ENCODE measurements at places on chromosomes 7 and 10.

DNA sequence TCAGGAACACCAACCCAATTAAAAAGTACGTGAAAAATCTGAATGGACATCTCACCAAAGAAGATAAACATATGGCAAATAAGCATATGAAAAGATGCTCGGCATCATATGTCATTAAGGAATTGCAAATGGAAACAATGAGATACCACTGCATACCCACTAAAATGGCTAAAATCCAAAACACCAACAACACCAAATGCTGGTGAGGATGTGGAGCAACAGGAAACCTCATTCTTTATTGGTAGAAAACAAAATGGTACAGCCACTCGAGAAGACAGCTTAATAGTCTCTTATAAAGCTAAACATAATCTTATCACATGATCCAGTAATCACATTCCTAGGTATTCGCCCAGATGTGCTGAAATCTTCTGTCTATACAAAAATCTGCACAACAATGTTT is 13.1 kb downstream of the RSU1 start:
- DNase-seq = no peak

DNA sequence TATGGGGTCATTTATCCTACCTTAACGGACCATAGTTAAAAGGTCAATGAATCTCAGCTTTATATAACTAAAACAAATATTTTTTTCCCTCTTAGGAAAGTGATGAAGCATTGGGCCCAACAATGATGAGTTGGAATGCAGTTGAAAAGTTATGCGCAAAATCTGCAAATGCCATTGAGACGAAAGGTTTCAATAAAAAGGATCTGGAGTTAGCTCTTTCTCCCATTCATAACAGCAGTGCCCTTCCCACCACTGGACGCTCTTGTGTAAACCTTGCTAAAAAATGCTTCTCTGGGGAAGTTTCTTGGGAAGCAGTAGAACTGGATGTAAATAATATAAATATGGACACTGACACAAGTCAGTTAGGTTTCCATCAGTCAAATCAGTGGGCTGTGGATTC is 14.7 kb downstream of the MASTL start:
- DNase-seq = no peak

- no peak for DNase-seq
These were observed 2.8 kb upstream of the IFIT2 start for GRCh38 chr10:89299031-89299430.

GRCh38 chr10:131728286-131729228 is 172.3 kb upstream of the PPP2R2D start:
- no peak for DNase-seq

GRCh38 chr10:34584164-34584563 is 230.9 kb downstream of the PARD3 start:
- no peak for DNase-seq

- DNase-seq = peak; percentile 94
These were observed 7.1 kb downstream of the SHH start for GRCh38 chr7:155804897-155805825.

GRCh38 chr10:12241810-12242529 is 46.0 kb downstream of the CDC123 start:
- peak; percentile 69 for DNase-seq

DNA sequence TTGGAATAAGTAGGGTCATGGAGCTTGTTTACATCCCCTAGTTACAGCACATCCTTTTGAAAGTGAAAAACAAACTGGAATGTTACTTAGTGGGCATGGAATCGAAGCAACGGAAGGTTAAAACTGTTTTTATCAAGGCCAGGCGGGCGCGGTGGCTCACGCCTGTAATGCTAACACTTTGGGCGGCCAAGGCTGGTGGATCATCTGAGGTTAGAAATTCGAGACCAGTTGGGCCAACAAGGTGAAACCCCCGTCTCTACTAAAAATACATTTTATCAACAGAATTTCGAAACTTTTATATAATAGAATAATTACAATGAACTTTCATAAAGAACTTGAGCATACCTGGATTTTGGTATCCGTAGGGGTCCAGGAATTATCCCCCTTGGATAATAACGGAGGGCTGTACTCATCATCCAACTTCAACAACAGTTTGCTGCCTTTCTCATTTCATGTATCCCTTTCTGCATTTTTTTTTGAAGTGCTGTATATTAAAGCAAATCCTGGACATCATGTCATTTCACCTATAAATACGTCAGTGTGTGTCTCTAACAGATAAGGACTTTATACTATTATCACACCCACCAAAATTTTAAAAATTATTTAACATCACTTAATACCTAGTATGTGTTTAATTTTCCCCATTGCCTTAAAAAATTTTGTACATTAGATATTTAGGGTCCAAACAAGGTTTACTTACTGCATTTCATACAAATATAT is 1.3 kb upstream of the TMED4 start:
- DNase-seq = no peak

GRCh38 chr7:143487566-143487965 is 9.9 kb downstream of the TAS2R41 start:
- DNase-seq = no peak

- no peak for DNase-seq
These were observed 36.8 kb upstream of the ARMS2 start for GRCh38 chr10:122417667-122418066.

- DNase-seq = no peak
These were observed 128.9 kb downstream of the VIPR2 start for GRCh38 chr7:159015454-159016410.

DNA sequence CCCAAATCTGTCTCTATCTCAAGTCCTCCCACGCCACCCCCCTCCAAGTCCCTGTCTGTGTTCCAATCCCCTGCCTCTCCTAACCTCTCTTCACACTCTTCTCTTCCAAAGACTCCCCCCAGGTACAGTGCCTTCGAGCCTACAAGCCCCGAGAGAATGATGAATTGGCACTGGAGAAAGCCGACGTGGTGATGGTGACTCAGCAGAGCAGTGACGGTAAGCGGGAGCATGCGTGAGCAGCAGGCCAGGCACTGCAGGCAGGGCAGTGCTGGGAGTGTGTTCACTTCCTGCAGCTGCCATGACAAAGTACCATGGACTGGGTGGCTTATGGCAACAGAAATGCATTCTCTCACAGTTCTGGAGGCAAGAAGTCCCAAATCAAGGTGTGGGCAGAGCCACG is 23.4 kb downstream of the ARHGEF5 start:
- DNase-seq = no peak

DNA sequence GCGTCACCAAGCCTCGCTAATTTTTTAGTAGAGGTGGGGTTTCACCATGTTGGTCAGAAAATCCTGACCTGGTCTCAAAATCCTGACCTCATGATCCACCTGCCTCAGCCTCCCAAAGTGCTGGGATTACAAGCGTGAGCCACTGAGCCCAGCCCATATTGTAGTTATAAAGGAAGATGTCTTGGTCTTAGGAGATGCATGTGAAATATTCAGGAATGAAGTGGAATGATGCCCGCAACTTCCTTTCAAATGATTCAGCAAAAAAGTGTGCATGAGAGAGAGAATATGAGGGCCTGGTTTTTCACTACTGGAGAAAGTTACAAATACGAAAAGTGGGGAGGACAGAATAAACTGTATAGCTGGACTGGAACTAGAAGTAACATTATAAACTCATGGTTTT is 15.9 kb downstream of the TMEM209 start:
- no peak for DNase-seq

DNA sequence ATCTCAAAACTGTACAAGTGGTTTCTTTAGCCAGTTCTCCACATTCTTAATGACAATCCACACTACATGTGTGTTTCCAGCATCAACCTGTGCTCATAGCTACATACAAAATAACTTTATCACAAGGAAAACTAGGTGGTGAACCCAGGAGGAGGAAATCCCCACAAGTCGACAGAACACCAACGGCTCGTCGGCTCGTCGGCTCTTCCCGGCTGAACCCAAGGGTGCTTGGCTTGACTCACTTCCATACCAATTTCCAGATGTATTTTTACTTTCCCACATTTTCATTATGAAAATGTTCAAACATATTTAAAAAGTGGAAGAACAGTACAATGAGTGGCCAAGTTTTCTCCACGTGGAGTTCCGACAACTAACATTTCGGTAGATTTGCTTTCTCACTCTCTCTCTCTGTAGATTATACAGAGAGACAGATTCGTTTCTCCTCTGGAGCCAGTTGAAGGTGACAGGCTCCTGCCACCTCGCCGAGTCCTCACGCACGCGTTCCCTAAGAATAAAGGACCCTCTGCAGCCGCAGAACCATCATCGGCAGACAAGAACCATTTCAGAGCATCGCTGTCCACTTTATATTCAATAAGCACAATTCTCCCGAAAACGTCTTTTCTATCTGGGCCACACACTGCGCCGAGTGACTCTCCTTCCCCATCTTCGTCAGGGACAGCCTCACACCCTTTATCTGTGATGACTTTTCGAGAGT is 53.3 kb downstream of the DIP2C start:
- DNase-seq = no peak

- DNase-seq = no peak
These were observed 599.2 kb upstream of the PCDH15 start for GRCh38 chr10:55400075-55400849.

- DNase-seq = no peak
These were observed 122.9 kb downstream of the SH3PXD2A start for GRCh38 chr10:103732339-103733044.

DNA sequence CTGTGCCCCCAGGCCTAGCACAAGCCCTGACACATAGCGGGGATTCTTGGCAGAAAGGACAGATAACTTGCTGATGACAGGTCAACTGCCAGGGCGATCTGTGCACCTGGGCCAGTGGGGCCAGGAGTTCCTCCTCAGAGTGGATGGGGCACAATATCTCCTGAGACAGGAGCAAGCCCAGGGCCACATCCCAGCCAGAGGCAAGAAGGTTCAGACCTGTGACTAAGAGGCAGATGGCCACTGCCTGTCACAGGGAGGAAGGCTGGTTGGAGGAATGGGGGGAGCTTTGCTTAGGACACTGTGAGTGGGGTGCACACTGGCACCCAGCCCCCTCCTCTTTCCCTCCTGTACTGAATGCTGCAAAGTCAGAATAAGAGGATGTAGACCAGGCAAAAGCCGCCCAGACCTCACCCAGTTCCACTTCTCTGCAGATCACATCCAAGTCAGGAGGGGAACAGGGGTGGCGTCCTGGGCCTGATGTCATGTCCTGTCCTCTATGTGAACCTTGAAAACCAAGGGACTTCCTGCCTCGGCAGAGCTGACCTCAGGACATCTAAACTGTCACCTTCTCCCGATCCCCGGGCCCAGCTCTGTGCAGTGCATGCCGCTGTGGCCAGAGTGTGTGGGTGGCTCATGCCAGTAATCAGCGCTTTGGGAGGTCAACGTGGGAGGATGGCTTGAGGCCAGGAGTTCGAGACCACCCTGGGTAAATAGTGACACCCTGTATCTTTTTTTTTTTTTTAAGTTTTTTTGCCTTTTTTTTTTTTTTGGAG is 1.3 kb downstream of the GUSB start:
- DNase-seq = peak; percentile 88

- no peak for DNase-seq
These were observed 253.6 kb upstream of the PHF14 start for GRCh38 chr7:10720042-10720441.

DNA sequence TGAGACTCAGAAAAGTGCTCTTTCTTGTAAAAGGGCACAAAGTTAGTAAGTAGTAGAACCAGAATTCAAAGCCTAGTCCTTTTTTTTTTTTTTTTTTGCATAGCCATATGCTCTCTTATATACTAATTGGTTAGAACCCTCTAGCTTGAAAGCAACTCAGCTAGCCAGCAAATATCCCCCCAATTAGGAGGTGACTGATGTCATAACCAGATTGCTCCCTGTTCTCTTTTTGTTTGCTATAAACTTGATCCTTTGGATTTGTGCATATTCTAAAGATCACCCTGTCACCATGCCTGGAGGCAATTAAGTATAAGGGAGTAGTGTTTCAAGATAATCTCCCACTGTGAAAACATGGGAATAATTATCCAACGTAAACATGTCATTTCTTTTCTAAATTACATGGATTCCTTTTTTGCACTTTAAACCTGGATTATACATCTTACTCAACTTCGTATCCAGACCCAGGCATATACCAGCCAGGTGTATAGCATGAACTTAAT is 963.4 kb downstream of the CNTNAP2 start:
- no peak for DNase-seq

DNA sequence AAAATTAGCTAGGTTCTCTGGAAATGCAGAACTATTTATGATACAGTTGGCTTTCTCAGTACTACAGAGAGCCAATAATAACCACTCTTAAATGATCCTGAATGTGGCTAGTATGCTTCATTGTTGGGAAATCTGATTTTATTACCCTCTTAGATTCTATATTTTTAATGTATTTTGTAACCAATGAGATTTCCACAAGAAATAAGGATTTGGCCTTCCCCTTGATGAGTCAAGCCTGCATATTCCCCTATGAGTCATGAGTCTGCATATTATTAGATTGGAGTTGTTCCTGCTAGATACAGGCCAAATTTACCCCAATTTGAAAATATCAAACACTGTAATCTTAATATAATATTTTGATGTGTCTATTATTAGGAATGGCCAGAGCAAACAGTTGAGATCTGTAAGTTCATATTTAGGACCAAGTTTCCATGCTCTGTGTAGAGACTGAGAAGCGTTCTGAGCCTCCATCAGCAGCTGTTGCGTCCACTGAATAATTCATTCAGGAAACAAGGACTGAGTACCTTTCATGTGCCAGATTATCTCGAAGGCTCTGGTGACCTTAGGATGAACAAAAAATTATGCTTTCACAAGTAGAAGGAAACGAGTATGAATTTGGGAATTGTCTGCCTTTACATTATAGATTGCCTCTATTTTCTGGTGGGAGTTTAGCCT is 793.4 kb downstream of the NRG3 start:
- no peak for DNase-seq

- no peak for DNase-seq
These were observed 51.5 kb downstream of the CHST15 start for GRCh38 chr10:124041675-124042445.

- peak; percentile 42 for DNase-seq
These were observed 244.6 kb downstream of the SORCS1 start for GRCh38 chr10:106919871-106920282.
